ENCODE measurements at places on chromosomes 13 and 19.

DNA sequence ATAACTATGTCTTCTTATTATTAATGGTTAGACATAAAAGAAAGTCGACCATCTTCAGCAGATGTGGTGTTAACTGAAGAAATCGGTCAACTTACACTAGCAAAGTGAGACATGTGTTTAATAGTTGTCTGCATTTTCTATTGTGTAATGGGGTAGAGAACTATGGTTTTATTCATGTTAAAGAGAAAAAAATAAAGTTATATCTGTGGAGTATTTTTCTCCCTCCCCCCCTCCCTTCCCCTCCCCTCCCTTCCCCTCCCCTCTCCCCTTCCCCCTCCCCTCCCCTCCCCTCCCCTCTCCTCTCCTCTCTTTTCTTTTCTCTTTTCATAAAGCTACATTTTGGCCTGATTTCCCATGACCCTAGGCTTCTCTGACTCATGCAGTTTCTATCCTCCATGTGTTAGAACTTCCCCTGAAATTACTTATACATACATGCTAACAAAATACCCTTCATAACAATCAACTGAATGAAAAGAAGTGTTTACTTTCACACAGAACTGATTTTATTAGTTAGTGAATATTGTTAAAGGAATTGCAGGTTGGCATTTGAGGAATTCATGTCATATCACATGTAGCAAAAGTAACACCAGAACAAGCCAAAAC is 1431.0 kb upstream of the ATXN8OS start:
- DNase-seq = no peak

DNA sequence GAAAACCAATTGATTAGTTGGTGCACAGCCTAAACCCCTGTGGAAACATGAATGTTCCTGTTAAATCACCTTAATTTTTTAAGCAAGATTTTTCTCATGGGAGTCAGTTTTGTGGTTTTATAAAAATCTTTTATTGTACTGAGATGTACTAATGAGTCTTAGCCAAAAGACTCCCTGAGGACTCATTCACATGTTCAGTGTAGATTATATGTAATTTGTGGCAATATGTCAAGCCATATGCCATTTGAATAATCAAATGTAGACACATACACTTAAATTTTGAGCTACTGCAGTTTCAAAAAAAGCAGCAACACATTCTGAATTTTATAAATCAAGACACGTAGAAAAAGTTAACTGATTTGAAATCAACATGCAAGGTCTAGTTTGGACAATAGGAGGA is 395.2 kb downstream of the MYO16 start:
- no peak for DNase-seq

- no peak for DNase-seq
Measured at GRCh38 chr19:1263188-1263587, 5.9 kb upstream of the CIRBP start.

DNA sequence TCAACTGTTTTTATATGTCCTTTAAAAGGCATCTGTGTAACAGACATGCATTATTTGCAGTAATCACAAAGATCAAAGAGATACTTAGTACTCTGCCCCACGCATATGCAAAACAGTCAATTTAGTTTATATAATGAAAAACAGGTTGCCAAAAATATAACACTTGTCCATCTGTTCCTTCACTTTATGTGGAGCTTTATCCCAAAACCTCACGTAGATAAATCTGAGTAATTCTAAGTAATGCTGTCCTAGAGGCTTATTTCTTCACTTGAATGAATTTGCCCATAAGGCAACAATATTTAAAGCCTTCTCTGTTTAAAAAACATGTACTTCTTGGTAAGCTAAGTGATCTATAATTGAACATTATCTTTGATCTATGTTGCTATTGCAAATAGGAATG is 20.3 kb upstream of the SLITRK6 start:
- no peak for DNase-seq

- DNase-seq = no peak
Measured at GRCh38 chr13:24672141-24673132, 7.8 kb upstream of the ATP12A start.

- peak; percentile 63 for DNase-seq
Measured at GRCh38 chr19:18284712-18285360, 3.4 kb upstream of the JUND start.

DNA sequence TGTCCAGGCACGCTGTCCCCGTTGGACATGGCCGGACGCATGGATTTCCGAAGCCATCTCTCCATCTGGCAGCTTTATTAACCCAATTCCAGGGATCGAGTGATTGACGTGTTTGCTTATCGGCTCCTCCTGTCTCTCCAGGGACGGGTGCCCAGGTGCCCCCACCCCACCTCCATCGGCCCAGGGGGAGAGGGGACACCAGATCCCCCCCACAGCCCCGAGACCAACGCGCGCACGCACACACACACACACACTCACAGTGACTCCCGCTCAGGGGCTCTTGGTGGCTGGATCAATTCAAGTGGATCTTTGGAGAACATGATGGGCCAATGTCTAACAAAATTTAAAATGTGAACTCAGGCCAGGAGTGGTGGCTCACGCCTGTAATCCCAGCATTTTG is 23.1 kb upstream of the ONECUT3 start:
- DNase-seq = no peak

DNA sequence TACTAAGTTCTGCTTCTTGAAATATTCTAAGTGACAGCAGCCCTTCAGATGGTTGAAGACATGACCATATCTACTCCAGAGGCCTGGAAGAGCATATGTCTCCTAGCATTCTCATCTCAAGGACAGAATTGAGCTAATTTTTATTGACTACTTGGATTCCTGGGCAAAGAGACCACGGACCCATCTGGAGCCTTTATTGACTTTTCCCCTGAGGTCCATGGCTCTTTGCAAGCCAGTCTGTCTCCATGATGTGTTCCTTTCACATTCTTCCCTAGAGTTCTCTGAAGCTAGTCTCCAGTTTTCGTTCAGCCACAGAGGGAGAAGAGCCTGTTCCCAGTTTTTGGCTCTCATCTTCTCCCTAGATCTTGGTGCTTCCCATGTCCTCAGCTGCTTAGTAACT is 202.7 kb downstream of the PCCA start:
- DNase-seq = no peak

DNA sequence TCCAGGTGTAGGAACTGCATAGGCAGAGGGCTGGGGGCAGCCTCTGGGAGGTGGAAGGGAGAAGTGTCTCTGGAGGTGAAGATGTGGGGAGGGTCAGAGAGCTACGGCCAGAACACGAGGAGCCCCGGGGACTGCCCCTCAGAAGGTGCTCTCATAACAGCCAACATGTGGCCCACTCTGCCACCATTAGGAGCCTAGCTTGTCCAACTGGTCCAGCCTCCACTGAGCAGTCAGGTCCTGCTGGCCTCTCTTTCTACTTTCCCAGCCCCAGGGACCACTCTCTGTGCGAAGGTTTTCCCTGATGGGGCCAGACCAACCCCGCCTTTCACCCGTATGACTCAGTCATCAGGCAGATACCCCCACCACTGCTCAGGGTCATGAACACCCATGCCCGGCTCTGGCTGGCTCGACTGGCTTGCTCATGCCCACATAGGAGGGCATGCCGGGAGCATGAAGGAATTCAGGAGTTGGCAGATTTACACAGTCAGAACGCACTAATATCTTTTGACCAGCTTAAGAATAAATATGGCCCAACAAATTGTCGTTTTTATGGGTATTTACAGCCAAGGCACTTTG is 37.5 kb upstream of the C19orf12 start:
- DNase-seq = no peak

GRCh38 chr19:11138601-11139300 is 16.8 kb downstream of the SPC24 start:
- DNase-seq = no peak

- DNase-seq = no peak
Measured at GRCh38 chr13:32857689-32858088, 158.5 kb upstream of the KL start.

- no peak for DNase-seq
Measured at GRCh38 chr13:19604306-19604705, 29.2 kb upstream of the MPHOSPH8 start.

- DNase-seq = no peak
Measured at GRCh38 chr13:35855531-35856019, 275.6 kb downstream of the DCLK1 start.

DNA sequence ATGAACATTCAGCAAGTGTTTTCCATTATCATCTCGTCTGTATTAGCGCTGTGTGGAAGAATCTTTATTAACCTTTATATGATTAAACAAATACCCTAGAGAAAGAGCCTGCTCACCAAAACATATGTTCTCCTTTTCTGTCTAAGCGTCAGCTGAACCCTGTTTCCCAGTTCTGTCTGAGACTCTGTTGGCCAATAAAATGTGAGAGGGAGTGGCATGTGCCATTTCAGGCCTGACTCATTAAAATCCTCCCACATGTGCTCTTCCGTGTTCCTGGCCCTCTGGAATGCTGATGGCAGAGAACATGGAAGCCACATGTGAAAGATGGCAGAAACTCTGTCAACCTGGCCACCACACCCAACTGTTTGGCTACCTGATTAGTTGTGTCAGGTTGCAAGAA is 181.9 kb upstream of the EDNRB start:
- DNase-seq = no peak

DNA sequence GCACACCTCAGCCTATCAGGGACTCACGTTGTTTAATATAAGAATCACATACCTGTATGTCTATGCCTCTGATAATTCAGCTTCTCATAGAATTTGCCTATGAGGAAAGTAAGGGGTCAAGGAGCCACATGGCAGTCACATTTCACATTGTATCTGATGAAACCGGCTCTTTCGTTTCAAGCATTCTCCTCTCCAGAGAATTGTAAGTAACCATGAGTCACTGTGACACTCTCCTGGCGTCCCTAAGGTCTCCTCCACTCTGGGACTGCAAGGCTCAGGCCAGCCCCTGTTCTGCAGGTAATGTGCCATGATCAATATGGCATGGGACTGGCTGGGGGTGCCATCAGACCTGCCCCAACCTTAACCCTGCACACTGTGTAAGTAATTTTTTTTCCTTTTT is 503.3 kb downstream of the COG6 start:
- no peak for DNase-seq

DNA sequence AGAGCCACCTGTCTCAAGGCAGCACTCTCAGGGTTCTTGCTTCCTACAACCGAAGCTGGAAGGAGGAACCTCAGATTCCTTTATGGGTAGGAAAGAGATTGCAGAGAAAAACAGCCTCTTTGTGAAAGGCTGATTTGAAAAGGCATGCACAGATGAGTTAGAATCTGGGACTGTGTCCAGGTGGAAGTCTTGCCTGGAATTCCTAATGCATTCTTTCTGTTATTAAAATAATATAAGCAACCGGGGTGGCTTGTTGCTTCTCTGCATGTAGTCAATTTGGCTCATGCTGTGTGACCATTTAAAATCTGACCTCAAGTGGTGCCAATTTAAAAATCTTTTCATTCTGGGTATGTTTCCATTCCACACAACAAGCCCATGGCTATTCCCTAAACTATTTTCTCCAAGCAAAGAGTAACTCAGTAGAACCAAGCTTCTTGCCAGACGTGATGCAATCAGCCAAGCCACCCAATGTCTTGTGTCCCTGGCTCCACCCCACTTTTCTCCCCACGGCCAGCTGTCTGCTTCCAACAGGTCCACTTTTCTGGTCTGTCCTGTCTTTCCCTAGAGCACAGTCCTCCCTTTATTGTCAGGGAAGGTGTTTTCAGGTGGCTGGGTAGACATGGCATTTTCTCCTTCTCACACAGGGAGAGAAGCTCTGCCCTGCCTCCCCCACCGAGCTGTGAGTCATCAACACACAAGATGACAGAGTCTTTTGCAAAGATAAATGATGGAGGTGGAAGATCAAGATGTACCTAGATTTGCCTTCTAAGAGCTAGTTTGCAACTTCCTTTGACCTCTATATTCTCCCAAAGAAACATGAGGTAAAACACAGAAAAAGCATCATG is 394.3 kb downstream of the FOXO1 start:
- peak; percentile 50 for DNase-seq

- DNase-seq = no peak
Measured at GRCh38 chr13:46179969-46180763, 1.8 kb downstream of the LCP1 start.

DNA sequence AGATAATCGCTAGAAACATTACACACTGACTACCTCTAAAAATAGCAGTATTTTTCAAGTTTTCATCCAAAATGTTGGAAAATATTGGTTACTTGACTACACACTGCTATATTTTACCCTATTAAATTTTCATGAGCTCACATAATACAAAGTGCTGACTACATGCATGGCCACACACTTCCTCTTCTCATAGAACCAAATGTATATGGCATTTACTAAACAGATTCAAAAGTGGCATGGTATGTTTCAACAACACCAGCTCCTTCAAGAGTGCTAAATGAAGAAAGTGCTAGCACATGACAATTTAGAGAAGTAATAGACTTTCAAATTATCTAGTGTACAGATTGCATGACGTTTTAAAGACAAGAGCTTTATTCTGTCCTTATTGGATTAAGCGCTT is 780.4 kb upstream of the SLITRK6 start:
- DNase-seq = no peak

DNA sequence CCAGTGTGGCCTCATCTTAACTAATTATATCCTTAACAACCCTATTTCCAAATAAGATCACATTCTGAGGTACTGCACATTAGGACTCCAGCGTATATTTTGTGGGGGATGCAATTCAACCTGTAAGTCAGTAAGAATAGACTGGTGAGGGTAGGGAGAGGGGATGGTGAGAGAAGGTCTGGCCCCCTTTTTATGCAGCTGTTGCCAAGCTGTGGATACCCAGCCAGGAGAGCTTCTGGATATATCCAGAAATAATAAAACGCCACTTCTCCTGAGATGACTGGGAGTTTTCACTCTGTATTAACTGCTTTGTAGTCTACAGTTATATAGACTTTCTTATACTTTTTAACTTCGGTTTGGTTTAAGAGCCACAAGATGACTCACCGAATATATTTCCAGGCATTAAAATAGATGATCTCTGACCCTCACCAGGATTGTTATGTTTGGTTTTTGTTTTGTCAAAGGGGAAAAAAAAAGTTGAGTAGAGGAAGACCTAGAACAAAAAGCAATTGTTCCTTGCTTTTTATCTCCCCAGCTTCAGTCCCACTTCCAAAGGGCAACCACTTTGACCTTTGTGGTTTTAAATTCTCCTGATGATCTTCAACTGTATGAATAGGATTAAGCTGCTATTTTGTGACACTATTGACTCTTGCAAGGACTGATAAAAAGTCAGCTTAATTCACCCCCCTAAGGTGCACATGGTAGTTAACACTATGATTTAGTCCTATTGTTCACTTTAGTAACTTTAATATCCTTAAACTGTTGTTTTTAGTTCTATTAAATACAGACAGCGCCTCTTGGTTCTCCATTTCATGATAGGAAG is 3.1 kb upstream of the NEK3 start:
- no peak for DNase-seq

- DNase-seq = no peak
Measured at GRCh38 chr13:67267136-67267535, 37.0 kb upstream of the PCDH9 start.

DNA sequence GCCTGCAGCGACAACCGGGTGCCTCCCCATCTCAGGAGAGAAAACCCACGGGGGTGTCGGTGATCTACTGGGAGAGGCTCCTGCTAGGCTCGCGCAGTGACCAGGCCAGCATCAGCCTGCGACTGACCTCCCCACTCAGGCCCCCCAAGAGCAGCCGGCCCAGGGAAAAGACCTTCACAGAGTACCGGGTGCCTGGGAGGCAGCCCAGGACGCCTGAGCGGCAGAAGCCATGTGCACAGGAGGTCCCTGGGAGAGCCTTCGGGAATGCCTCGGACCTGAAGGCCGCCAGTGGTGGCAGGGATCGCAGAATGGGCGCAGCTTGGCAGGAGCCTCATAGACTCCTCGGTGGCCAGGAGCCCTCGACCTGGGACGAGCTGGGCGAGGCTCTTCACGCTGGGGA is 3.9 kb downstream of the ZNF324B start:
- DNase-seq = no peak
